B cell (primary cell): ENCODE measurements at places on chromosomes 3 and 15. TPM values are rescaled to one million over a fixed set of nuclear protein-coding genes. Genes with fewer than 3 reads are reported as not detected.
A peak's percentile ranks its signal among the peaks of the same experiment; 100 is the strongest.

- no peak for DNase-seq
Measured at GRCh38 chr3:84965141-84965540, 6.4 kb downstream of the CADM2 start.

CHP1 gene
- 14.2 and 17.9 TPM in 2 replicates for polyA plus RNA-seq

CKMT1B gene
- polyA plus RNA-seq, result not detected in 2 replicates

DNA sequence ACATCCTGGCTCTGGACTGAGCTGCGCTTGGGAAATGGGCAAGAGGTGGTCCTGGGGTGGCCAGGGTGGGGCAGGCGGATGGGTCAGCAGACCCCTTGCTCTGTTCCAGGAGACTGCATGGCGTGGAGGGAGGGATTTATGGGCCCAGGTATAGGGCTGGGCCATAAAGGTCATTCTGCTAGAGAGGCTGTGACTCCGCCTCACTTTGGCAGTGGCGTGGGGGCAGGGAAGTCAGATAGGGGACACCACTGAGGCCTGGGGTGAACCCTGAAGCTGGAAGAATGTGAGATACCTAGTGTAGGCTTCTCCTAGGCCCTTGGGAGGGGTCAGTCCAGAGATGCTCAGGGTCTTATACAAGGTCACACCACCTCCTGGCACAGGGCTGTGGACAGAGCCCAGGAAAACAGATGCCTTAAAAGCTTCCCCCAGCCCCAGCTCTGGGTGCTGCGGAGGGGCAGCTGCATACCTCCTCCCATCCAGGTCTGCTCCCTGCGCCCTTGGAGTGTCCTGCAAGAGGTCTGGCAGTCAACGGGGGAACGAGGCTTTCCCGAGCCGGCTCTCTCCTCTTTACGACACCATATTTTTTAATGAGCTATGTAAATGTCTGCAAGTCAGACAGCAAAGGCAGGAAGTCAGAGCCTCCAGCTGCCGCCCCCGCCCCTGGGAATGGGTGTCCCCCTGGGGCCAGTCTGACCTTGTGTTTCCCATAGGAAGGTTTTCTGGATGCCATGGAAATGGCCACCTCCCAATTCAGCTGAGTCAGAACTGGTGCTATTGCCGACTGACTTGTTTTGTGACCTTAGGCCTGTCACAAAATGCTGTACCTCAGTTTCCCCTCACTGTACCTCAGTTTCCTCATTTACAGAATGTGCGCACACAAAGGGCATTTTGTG, 26.3 kb downstream of the LINGO1 start:
- no peak for DNase-seq

DNA sequence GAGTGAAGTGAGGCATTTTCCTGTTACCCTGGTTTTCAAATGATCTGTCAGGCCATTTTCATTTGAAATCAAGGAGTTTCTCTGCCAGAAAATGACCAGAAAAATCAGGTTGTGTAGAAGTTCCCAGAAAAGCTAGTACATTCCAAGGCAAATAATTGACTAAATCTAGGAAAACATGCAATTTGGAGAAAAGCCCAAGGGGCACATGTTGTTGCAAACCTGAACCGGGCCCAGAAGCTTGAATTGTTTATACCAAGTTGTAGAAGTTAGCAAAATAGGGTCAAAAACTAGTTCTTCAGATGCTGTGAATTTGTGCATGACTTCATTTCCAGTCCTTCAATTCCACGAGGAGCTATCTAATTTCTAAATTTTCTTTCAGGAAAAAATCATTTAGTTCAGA, 31.0 kb downstream of the TRIM42 start:
- no peak for DNase-seq

GRCh38 chr3:4083225-4084015, 219.7 kb upstream of the SETMAR start:
- no peak for DNase-seq

ITIH4 gene
- 21.5 and 34.3 TPM in 2 replicates for polyA plus RNA-seq

DNA sequence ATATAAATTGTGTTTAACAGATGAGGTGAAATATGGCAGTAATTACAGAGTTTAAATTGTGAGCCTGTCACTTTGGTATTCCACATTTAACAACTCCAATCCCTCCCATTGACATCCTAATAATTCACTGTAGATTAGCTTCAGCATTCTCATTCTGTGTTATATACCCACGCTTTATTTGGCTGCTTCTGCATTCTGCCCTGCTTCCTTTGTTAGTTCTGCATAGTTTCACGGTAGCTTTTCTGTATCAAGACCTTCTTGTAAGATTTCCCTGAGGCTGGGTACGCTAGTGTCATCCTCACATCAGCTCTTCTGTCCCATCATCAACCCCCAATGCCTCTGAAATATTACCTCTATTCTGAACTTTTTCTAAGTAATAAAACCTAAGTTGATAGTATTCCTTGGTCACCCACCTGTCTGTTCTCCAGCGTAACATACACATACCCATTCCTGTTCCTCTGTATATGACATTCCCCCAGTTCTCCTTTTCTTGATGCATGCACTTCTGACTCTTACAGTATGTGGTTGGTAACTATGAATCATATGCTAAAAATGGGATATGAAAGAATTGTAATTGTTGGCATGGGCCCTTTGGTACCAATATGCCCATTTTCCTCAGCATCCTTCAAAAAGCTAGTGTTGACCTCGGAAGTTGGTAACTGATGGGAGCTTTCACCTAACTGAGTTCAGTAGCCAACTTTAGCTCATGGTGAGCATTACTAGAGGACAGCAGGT, 171.2 kb downstream of the KLHL25 start:
- peak; percentile 31 for DNase-seq

GRCh38 chr15:40988156-40988555, 34.9 kb downstream of the CHAC1 start:
- DNase-seq, result no peak

TNFAIP8L3 gene
- polyA plus RNA-seq, result not detected in 2 replicates

ARPP19 gene
- 22.0 and 59.3 TPM in 2 replicates for polyA plus RNA-seq

DNA sequence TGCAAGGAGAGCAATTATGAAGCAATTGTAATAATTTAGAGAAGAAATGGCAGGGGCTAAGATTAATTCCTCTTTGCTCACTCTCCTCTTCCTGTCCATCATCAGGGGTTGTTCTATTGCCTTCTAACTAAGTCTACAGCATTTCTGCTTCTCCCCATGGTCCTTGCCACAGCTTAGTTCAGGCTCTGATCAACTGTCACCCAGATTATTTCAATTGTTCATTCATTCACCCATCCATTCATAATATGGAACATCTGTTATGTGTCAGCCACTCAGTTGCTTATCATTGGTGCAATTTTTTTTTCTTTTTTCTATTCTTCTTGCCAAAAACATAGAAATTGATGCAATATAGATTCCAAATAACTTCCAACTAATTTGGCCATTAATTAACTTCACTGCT, 93.2 kb downstream of the CD47 start:
- no peak for DNase-seq

CFAP44 gene
- polyA plus RNA-seq, result 6.6 and 10.2 TPM in 2 replicates

ADAMTSL3 gene
- polyA plus RNA-seq, result 0.01 TPM in 1 of 2 replicates, not detected in the other

- no peak for DNase-seq
Measured at GRCh38 chr15:89817701-89818280, 3.1 kb upstream of the ANPEP start.

- DNase-seq, result peak; percentile 44
Measured at GRCh38 chr15:85615930-85616329, 178.8 kb downstream of the KLHL25 start.

GRCh38 chr3:12394569-12395271, 89.6 kb upstream of the TSEN2 start:
- DNase-seq, result no peak

- no peak for DNase-seq
Measured at GRCh38 chr15:83289160-83289559, 4.7 kb upstream of the BNC1 start.

- peak; percentile 80 for DNase-seq
Measured at GRCh38 chr3:32420126-32421038, 28.7 kb downstream of the CMTM7 start.

APH1B gene
- 6.7 and 7.6 TPM in 2 replicates for polyA plus RNA-seq

RASL12 gene
- not detected in 2 replicates for polyA plus RNA-seq
